GM06990 (cell line): ENCODE measurements at places on chromosomes 6 and 20.

DNA sequence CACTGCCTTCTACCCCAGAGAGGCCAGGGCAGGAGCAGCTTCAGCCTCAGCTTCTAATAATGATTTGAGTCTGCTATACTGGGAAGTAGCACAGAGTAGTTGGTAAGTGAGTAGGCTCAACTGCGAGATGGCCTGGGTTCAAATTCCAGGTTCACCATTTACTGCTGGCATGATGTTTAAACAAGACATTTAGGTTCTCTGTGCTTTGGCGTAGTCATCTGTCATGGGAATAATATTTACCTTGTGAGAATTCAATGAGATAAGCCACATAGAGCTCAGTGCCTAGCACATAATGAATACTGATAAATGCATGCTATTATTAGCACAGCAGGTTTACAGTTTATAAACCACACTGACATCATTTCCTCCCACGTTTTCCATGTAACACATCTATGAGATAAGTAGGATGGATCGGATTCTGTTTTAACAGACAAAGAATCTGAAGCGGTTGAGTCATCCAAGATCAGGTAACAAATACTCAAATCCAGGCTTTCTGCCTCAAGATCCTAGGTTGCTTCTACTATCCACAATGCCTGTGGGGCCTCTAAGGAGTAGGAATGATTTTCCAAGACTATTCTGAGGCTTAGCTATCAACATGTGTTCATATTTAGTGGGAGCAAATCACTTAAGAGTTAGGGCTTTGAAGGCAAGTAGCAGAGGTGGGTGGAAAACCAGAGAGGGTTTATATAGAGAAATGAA lies 72.9 kb upstream of the DTNBP1 start:
- DNase-seq, result peak; percentile 10

DNA sequence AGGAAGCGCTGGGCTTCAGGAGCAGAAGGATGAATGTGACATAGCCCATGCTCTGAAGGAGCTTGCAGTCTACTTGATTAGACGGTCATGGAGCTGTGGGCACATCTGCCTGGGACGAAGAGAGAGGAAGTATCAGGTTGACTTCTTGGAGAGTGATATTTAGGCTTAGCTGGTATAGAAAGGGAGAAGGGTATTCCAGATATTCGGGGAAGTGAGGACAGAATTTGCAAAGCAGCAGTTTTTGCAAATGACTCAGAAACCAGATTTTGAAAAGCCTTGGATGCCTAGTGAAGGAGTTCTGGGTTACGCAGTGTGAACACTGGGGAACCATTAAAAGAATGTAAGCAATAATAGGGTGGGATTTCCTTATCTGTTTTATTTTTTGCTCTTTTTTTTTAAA lies 60.7 kb downstream of the EYA4 start:
- DNase-seq, result no peak

DNA sequence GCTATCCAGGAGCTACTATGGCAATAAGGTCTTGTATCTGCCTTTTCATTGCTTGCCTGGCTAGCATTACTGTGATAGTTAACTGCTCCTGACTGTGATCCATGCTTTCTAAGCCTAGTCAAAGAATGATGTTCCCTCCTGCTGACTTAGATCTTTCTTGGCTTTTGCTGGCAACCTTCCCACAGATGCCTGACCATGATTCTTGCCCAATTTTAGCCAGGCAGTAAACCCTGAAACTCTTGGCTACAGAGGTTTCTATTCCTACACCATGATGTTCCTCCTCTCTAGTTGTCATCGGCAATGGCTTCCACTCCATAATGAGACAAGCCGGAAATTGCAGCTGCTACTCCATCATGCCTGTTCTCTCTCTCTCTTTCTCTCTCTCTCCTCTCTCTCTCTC lies 238.1 kb downstream of the HAO1 start:
- no peak for DNase-seq

GRCh38 chr6:140459209-140459608 lies 1084.8 kb upstream of the CITED2 start:
- DNase-seq, result no peak

DNA sequence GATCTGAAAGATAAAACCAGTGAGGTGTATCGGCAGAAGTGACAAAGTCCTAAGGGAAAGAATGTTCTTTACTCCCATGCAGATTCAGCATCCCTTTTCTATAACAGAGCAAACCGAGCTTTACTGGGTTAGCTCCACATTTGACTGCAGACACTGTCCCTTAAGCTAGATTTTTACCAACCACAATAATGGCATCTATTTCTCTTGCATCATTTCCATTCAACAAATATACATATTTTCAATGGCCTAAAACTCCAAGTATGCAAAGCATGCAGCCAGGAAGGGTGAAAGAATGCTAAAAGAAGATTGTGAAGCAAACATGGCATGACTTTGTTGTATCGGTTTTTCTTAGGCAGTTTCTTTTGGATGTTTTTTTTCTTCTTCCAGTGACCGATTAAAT lies 255.4 kb downstream of the OGFRL1 start:
- DNase-seq, result no peak

GRCh38 chr6:49549691-49550491 lies 577 bp upstream of the C6orf141 start:
- DNase-seq, result no peak

- no peak for DNase-seq
Observed at GRCh38 chr6:11854408-11855165, 76.0 kb upstream of the ADTRP start.

- no peak for DNase-seq
Observed at GRCh38 chr20:16707674-16708073, 22.2 kb upstream of the SNRPB2 start.

DNA sequence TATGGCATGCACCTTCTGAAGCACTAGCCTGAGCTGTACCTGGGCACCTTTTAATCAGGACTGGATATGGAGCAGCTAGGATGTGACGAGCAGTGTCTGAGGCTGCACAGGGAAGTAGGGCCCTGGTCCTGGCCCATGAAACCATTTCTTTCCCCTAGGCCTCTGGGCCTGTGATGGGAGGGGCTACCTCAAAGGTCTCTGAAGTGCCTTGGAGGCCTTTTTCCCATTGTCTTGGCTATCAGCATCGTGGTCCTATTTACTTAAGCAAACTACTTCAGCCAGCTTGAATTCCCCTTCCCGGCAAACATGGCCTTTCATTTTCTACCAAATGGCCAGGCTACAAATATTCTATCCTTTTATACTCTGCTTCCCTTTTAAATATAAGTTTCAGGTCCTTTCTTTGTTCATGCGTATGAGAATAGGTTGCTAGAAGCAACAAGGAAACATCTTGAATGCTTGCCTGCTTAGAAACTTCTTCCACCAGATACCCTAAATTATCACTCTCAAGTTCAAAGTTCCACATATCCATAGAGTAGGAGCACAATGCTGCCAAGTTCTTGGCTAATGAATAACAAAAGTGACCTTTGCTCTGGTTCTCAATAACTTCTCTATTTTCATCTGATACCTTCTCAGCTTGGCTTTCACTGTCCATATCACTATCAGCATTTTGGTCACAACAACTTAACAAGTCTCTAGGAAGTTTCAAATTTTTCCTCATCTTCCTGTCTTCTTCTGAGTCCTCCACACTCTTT lies 673.1 kb downstream of the HTR1B start:
- DNase-seq, result no peak
